ENCODE measurements at places on chromosomes 4 and X.

DNA sequence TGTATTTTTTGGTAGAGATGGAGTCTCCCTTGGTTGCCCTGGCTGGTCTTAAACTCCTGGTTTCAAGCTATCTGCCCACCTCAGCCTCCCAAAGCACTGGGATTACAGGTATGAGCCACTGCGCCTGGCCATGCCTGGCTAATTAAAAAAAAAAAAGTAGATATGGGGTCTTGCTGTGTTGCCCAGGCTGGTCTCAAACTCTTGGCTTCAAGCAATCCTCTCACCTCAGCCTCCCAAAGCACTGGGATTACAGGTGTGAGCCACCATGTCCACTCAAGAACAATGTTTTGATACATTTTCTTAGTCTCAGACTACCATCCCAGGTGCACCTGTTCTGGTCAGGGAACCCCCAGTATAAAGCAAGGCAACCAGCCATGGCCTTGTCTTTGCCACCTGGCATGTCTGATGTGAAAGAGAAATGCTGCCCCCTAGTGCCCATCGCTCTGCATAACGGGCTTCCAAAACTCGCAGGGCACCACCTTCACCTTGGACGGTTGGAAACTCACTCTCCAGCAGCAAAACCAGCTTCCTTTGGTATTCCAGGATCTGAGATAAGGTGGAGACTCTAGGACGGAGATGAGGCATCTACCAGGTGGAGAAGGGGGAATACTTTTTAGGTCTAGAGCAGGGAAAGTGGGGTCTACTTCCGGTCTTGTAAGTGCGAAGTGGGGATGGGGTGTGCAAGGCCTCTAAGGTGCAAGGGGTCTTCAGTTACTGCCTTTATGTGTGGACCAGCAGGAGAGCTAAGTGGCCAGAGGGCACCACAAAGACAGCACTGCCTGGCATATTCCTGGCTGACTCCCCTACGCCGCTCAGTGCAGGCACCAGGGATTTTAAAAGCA is 47.7 kb upstream of the AFAP1 start:
- peak; percentile 64 for DNase-seq

- no peak for DNase-seq
Observed at GRCh38 chr4:81522711-81523110, 51.0 kb upstream of the RASGEF1B start.

DNA sequence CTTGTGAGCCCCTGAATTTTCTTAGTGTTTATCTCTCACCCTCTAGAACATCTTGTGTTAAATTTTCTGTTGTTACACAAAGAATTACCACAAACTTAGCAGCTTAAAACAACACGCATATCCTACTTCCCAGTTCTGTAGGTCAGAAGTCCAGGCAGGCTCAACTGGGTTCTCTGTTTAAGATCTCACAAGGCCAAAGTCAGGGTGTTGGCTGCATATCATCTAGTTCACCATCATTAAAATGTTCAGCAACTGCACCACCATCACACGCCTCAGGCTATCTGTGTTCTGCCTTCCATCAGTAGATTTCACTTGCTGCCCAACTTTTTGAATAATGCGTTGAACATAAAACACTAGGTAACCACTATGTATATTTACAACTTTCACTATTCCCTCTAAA is 130.5 kb downstream of the PARM1 start:
- DNase-seq = no peak

DNA sequence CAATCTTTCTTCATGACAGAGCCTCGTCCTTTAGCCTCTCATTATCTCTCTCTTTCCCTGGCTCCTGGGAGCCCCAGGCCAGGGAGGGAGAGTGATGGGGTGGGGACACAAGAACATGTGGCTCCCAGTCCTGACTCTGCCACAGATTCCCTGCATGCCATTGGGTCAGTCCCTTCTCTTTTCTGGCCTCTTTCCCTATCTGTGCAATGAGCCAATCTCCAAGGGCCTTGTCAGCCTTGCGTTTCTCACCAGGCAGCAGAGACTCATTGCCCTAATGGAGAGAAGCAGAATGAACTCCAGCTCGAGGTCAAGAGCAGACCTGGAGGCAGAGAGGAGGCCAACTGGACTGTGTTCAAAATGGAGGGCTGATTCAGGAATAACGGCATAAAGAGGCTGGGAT is 38.4 kb upstream of the PJA1 start:
- no peak for DNase-seq

DNA sequence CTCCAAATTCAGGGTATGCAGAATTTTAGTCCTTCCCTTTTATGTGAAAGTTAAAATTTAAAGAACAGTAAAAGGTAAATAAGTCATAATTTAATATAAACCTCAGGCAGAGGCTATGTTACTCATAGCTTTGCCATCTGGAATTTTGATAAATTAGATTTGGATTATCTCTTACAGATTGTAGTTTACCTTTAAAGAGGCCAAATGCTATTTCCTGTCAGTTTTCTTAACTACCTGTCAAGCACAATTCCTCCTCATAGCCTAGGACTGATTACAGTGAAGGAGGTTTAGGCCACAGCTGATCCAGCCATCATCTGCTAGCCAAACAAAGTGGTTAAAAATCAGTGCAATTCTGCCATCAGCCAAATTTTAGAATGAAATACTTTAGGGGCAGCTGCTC is 128.1 kb downstream of the MFAP3L start:
- no peak for DNase-seq

GRCh38 chr4:151251603-151252304 is 25.2 kb upstream of the PRSS48 start:
- DNase-seq = no peak

- no peak for DNase-seq
Observed at GRCh38 chrX:72142094-72142793, 10.5 kb upstream of the RTL5 start.

- DNase-seq = no peak
Observed at GRCh38 chr4:181822005-181822375, 421.2 kb upstream of the TENM3 start.

GRCh38 chr4:48058617-48059530 is 42.3 kb downstream of the NIPAL1 start:
- no peak for DNase-seq

- DNase-seq = no peak
Observed at GRCh38 chrX:45709381-45709780, 508.7 kb upstream of the DIPK2B start.

DNA sequence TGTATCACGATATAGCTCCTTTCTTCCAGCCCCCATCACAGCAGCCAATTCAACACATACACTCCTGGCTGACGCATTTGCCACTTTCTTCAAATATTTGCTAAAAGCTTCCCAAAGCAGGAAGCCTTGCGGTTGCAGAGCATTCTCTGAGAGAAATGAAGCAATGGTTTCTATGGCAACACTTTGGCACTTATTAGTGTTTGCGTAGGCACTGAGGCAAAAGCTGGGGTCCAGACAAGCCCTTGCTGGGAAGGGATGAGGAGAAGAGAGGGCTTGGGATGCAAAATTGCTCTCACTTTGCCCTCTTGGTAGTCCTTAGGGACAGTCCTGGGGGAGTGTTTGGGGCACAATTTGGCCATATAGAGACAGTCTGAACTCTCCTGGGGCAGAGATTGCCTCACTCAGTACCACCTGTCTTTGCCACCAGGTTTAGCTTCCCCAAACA is 55.0 kb upstream of the PAK3 start:
- DNase-seq = no peak

- no peak for DNase-seq
Observed at GRCh38 chrX:119693996-119694451, 1.1 kb upstream of the SEPTIN6 start.

- DNase-seq = no peak
Observed at GRCh38 chrX:111123606-111124179, 27.7 kb downstream of the PAK3 start.

- DNase-seq = no peak
Observed at GRCh38 chr4:1495416-1496115, 89.3 kb upstream of the NKX1-1 start.

GRCh38 chr4:149825336-149825735 is 9.7 kb upstream of the IQCM start:
- DNase-seq = no peak

DNA sequence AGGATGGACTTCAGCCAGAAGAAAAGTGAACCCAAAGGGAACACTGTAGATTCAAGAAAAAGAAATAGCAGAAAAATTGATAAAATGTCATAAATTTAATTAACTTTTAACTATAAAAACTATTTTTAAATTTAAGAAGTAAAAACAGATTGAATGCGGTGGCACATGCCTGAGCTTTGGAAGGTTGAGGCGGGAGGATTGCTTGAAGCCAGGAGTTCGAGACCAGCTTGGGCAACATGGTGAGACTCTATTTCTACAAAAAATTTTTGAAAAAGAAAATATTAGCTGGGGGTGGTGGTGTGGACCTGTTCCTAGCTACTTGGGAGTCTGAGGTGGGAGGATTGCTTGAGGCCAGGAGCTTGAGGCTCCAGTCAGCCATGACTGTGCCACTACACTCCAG is 3.0 kb downstream of the FAM184B start:
- DNase-seq = no peak

- DNase-seq = peak; percentile 81
Observed at GRCh38 chrX:41923211-41923977, at the start of gene CASK. CASK (minus strand) TSS chrX:41923554; CDS start chrX:41922988, 566 bp downstream.

DNA sequence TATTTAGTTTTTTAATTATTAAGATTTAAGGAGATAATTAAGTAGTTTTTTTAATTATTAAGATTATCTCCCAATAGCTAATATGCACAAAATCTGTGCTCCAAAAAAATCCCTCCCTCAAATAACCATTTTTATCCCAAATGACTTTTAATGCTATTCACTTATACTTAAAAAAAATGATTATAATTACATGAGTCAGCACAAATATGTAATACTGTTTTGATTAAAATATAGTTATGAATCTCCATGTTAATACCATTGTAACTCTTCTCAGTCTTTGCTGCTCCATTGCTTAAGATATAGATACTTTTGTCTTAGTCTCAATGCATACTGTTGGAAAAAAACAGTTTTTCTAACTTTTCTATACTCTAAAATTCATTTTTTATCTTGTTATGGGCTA is 1121.1 kb upstream of the ADGRL3 start:
- no peak for DNase-seq

DNA sequence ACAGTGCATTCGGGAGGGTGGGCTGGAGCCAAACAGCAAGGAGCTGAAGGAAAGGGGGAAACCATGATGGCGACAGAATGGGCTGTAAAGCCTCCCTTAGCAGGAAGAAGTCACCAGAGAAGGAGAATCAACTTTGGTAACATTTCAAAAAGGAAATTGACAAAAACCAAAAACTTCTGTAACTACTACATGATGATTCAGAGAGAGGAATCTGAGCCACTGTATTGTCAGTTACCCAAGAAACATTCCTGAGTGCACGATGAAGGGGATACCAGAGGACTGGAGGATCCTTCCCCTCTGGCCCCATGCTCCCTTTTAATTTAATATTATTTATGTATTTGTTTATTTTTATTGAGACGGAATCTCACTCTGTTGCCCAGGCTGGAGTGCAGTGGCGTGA is 26.3 kb downstream of the PDHA1 start:
- no peak for DNase-seq

DNA sequence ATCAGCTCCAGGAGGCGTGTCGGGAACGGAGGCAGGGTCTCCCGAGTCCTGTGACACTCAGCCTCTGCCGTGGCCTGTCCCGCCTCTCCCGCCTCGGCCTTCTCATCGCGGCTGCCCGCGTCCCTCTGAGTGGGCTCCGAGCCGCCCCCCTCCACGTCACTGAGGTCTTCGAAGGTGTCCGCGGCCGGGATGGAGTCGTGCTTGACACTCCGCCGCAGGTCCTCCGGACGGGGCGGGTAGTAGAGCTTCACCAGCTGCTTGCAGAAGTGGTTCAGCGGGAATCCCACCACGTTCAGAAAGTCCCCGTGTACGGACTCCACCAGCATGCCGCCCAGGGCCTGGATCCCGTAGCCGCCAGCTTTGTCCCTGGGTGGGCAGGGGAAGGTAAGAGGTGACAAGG is 25.0 kb downstream of the ASMTL start:
- DNase-seq = no peak

- no peak for DNase-seq
Observed at GRCh38 chr4:56575820-56576429, 70.3 kb downstream of the ARL9 start.

- DNase-seq = no peak
Observed at GRCh38 chrX:124917011-124917410, 402.7 kb upstream of the TEX13C start.

DNA sequence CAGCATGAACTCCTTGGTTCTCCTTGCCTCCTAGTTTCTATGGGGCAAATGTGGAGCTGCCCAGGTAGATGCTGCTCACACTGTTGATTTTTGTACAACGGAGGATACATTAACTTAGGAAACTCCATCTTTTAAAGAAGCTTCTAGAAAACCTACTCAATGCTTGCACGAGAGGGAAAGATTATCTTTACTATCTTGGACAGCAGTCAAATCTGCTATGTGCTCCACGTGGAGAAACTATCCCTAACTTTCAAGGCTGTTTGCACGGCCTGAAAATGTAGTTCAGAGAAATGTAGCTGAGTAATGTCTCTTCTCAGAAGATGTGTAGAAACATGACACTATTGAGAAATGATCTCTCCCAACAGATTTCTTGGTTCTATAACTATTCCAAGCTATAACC is 1530.9 kb upstream of the PABPC4L start:
- DNase-seq = no peak

DNA sequence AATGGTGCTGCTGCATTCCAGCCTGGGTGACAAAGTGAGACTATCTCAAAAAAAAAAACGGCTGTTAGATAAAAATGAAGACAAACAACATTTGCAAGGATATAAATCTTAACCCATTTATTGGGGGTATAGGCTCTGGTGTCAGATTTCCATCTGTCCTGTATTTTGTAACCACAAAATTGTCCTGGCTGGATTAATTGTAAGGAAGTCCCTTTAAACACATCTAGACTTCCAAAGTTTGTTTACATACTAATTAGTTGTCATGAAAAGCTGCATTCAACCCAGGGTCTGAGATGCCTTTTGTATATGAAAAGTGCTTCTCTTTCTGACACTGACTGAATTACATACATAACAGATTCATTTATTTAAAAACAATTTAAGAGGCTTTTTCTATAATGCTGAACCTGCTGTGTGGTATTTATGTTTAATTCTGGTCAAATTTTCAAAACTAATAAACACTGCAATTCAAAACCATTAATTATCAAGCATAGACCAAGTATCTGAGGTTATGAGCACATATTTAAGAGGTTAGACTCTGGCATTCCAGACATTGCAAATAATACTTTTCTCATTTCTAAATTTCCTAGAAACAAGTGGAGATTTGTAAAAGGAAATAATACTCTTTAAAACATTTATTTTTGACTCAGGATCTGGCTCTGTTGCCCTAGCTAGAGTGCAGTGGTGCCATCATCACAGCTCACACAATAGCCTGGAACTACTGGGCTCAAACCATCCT is 17.5 kb upstream of the UGDH start:
- DNase-seq = no peak

DNA sequence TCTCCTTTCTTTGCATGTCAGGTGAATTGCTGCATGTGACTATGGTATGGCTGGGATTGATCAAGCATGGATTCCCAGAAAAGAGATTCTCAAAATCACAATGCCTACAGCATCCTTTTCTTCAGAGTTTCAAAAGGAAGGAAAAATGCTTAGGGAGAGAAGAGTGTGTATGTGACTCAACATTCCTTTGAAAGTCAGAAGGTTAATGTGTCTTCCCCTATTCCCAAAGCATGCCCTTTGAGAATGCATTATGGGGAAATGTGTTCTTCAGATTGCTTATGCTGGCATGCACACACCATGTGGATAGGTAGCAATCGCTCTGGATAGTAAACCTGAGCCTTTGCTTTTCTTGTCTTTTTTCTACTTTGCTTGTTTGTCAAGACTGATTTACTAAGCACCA is 78.5 kb downstream of the ELOVL6 start:
- DNase-seq = no peak

Data from stimulated activated CD8-positive, alpha-beta memory T cell treated with anti-CD3 and anti-CD28 coated beads, Interleukin-4, amount 100 ng/mL, for 24 hours (primary cell).